Vagina (tissue), 2 donors: ENCODE measurements at places on chromosomes 11 and 22.

DNA sequence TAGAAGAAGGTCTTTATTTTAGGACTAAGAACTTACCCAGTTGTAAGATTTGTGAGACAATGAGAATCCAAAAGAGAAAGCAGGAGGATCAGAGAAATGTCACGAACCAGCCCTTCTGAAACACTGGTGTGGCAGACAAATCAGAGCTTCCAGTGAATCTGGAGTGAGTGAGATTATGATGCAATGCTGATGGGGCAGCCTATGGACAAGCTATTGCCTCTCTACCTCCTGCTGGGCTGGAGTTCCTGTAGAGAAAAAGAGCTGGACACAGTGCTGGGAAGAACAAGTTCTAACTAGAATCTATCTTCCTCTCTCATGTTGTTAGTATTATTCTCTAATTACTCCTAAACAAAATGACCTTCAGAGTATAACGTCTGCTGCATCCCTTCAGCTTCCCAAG, 12.0 kb upstream of the ANO3 start:
- no peak for DNase-seq

DNA sequence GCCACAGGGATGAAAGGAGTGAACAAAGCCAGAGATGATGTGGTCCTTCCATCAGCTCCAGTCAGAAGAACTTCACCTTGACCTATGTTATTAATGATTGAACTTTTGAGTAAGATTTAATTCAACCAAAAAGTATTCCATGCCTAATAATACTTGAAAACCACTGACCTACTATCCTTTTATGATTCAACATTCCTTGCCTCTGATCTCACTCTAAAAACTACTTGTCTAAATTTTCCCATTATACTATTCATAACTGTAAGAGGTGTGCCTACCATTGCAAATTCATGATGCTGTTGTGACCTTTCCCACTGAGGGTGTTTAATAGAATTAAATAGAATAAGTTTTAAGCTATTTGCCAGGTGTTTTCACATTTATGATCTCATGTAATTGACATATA, 164.7 kb upstream of the GUCY1A2 start:
- DNase-seq: no peak

DNA sequence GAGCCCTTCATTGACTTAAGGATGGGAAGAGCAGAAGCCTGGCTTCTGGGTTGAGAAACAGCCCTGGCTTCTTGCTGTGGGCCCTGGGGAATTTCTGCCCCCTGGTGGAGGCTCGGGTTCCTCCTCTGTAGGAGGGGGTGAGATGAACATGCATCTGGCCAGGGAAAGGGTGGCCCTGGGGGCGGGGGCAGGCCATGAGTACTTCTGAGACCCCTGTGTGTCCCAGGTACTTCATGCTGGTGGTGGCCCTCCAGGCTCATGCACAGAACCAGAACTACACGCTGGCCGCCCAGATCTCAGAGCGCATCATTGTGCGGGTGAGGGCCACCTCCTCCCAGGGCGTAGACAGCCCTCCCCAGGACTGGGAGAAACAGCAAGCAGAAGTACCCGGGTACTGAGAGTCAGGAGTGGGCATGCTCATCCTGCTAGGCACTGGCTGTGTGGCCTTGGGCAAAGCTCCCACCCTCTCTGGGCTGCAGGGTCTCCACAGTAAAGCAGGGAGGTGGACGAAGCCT, 15.8 kb downstream of the TMEM258 start:
- DNase-seq: no peak

DNA sequence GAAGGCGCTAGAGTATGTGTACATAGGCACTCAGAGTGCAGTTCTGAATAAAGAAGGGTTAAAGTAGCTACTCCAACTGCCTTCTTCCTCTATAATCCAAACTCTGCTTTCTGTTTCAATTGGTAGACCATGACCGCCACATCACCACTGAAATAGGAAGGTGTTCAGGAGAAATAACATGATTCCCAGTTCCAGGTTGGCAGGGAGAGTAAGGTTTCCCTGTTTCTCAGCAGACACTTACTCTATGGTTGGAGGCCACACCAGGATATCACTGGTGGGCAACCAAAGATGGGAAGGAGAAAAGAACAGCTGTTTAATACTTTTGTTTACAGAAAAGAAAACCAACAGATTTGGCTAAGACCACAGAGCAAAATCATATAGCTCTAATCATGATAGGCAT, 37.9 kb downstream of the PAK1 start:
- DNase-seq: no peak

- DNase-seq: no peak
Observed at GRCh38 chr22:36560001-36560400, 31.0 kb upstream of the EIF3D start.

DNA sequence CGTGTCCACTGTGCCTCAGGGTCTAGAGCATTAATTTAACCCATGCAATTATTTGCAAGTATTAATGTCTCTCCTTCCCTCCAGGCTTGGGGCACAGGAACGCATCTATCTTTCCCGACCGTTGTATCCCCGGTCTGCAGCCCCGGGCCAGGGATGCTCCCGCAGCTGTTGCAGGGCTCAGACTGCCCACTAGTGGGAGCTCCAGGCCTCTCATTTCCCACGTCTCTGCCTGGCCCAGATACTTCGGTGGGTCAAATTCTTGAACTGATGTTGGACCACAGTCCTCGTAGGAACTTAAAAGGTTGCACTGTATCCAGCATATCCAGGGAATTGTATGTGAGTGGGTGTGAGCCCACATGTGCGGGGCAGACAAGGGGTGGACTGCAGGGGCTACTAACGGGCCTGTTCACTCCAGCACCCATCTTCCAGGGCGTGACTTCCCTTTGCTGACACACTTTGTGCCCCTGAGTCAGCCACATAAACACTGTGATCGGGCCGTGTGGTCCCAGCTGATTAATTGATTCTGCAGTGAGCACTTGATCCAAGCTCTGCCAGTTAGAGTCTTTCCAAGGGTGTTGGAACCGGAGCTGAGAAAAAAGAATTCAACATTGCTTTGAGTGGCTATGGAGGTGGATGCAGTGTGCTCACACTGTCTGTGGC, 451.3 kb downstream of the TBC1D22A start:
- peak; percentile 74 for DNase-seq

DNA sequence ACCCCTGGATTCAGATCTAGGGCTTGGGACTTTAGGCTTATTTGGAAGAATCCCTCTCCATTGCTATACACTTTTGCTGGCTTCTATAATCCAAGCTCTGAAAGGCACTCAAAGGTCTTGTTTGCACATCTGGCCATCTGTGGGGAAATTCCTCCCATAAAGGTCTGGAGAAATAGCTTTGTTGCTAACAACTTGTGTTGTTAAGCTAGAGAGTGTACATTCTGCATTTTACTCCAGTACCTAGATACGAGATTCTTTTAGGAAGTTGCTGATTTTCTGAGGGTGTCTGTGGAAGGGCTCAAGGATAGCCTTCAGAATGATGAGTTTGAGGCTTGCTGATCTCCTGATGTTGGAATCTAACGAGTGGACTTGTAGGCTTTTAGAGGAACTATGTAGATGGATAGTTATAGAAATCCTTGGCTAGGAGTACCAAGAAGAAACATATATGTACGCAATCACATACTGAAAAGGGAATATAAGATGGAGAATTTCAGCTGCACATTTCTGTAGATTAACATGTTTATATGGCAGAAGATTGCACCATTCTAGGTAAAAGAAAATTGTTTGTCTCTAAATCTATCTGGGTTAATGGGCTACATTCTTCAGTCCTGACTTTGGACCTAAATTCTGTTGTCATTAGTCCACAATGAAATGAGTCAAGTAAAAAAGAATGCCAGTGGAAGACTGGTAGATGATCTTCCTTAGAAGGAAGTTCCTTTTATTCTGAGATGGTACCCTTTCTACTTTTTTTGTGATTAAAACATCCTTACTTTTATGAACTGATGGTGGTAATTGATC, 51.0 kb downstream of the UBASH3B start:
- DNase-seq: no peak

GRCh38 chr11:48022445-48022844, 42.1 kb downstream of the PTPRJ start:
- DNase-seq: no peak

DNA sequence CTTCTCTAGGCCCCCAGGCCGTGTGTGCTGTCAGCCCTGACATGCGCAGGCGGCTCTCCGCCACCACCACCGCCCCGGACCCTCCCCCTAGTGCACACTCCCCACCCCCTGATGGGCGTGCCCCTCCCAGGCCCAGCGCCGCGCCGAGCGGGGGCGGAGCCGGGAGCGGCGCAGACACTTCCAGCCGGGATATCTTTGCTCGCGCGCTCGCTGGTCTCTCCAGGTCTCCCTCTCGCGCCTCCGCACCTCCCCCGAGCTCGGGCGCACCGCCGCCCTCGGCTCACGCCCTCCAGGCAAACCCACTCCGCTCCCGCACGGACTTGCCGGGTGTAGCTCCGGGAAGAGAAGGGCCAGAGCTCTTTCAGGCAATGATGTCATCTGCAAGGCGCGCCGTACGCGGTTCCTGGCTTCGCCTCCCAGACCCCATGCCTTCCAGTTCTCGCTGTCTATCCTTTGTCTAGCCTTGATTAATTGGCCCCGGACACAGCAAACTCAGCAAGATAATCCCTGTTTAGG, at the start of gene SCN3B:
Gene SCN3B, minus strand, starts transcription at position 59 of the 516 bp plus-strand sequence. CDS start 823 bp downstream, outside the sequence.
- DNase-seq: no peak

DNA sequence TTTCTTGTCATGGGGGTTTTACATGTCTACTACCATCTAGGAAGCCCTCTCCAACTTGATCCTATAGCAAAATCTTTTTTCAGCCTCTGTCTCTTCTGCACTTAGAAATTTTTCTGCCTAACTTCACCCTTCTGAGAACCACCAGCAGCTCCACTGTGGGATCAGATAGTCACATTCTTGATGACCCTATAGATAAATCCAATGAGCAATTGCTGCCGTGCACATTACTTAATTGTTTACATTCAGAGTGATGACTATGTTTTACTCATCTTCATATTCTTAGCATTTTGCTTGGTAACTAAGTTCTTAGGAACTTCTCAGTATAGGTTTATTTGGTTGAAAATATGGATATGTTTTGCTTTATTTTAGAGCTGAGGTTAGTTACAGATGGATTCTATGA, 12.4 kb upstream of the ETS1 start:
- no peak for DNase-seq

GRCh38 chr11:70091638-70092037, 13.5 kb downstream of the ANO1 start:
- DNase-seq: no peak

DNA sequence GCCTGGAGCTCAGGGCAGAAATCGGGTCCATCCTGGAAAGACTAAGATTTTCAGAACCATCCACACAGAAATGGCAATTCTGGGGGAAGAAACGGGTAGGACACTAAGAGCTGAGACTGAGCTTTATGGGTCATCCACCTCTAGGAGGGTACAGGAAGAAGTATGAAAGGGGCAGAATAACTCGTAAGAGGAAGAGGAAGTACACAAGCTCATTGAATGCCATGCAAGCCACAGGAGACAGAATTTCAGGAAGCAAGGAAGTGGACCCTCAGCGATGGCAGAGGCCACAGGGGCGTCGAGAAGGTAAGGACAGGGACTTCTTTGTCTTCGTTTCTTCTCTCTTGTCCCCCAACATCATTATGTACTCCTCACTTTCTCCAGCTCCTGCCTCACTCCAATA, 169.6 kb downstream of the MAML2 start:
- DNase-seq: no peak

DNA sequence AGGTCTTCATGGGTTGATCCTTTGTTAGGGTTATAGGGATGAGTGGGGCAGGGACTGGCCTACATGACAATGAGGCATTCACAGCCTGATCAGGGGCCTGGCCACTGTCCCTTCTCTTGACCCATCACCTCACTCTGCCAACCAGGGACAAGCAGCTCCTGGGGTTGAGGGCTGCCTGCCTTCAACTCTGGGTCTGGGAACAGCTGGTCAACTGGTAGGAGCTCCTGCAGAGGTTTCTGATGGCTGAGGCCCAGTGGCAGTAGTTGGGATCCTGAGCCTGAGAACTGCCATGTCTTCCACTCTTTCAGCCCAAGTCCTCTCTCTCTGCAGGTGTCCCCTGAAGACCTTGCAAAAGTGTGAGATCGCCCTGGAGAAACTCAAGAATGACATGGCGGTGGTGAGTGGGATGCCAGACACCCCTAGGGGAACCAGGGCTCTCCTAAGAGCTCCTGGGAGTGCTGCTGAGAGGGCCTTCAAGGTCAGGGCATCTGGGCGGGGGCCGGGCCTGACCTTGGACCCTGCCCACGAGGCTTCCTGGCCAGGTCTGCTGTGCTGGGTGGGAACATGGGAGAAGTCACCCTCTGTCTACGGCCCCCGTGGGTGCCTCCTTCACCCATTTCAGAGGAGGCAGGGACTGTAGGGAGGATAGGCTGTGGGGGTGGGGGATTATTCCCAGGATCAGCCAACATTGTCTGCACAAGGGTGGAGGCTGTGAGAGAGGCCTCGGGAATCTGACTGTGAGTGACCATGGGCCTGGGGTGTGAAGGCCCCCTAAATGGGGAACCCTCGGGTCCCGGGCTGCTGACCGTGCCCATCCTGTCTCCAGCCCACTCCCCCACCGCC, 76.8 kb downstream of the MED15 start:
- no peak for DNase-seq

DNA sequence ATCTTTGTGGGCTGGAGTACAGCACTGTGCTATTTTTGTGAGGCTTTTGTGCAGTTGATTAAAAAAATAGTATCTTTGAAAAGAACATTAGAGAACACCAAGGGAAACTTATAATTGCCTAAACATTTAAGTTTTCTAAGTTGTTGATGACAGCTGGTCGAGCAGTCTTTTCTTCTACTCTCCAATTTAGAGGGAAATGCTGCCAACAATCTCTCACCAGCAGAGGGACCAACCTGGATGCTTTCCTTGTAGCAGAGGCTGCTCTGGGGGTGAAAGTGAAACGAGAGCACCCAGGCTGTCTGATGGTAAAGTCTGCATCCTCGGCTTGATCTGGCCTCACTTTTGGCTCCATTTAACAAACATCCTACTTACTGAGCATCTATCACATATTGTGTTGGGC, 1286.5 kb upstream of the TENM4 start:
- DNase-seq: no peak

DNA sequence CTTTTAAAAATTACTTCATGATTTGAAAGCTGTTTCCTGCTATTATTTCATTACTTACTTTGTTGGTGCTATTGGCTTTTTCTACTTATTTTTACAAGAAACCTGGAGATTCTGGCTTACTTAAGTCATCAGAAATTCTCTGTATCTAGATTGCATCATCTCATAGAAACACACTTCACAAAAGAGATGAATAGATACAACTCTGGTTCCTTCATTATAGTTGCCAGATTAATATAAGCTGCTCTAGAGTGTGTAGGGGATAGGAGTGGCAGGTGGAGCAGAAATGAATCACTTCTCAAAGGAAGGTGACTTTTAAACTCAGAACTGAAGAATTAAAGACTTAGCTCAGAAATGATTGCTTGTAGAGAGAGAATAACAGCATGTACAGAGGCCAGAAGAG, 20.0 kb downstream of the CYP2R1 start:
- DNase-seq: no peak

DNA sequence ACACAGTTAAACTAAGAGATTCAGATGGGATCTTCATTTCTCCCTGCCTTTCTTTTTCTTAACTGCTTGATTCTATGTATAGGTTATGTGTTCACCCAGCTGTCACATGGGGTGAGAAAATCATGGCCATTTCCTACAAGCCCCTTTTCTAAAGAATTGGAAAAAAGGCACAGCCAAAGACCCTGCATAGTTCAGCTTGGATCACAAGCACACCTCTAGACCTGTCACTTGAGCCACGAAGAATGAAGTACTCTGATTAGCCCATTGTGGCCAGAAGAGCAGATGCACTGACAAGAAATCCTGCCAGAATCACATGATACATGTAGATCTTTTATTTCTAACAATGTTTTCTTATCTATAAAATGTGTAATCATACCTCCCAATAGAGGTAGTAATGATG, 69.7 kb downstream of the RAB38 start:
- no peak for DNase-seq
